ENCODE measurements at places on chromosomes 1 and 21. TPM values are rescaled to one million over a fixed set of nuclear protein-coding genes. Genes with fewer than 3 reads are reported as not detected.

DNA sequence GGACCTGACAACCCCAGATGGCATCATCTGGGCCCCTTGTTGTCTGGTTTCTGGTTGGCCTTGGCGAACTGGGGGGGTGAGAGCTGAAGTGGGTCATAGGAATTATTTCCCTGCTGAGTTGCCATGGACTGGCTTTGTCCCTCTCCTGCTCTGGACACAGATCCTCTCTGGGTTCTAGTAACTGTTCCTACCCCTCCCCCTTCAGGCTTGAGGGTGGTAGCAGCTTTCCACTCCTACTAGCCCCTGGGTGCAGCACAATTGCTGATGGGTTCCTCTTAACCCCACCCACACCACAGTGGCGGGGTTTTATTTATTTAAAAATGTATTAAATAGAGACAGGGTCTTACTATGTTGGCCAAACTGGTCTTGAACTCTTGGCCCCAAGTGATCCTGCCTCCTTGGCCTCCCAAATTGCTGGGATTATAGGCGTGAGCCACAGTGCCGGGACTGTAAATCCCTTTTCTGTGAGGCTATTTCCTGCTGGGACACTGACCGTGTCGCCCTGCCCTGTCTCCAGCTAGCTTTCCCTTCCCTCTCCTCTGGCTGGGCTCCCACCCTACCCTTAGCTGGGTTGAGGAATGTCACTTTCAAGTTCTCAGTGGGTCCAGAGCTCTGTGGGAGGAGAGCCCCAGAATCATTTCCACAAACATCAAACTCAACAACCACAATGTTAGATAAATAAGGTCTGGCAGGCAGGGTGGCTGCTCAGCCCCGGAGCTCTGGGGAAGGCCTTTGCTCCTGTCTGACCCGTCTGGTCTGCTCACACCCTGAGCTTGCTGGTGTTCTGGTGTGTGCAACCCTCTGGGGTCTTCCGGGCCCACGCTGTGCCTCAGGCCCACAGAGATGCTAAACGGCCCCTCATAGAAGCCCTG, 112.7 kb upstream of the WNT4 start:
- no peak overlapping the region for H3K27ac ChIP-seq
- no peaks in the 10 kb centered on the region for H3K4me1 ChIP-seq
- peaks cover 99% of the 10 kb centered on the region for H3K27me3 ChIP-seq
- H3K4me3 ChIP-seq, result no peak overlapping the region

- DNase-seq, result no peak
- no peaks in the 10 kb centered on the region for H3K4me1 ChIP-seq
- H3K4me3 ChIP-seq, result no peak overlapping the region
- no peak overlapping the region for H3K27ac ChIP-seq
- H3K36me3 ChIP-seq, result no peaks in the 10 kb centered on the region
- no peaks in the 10 kb centered on the region for H3K27me3 ChIP-seq
These were observed 57.7 kb upstream of the LRP8 start for GRCh38 chr1:53385276-53386225.

DNA sequence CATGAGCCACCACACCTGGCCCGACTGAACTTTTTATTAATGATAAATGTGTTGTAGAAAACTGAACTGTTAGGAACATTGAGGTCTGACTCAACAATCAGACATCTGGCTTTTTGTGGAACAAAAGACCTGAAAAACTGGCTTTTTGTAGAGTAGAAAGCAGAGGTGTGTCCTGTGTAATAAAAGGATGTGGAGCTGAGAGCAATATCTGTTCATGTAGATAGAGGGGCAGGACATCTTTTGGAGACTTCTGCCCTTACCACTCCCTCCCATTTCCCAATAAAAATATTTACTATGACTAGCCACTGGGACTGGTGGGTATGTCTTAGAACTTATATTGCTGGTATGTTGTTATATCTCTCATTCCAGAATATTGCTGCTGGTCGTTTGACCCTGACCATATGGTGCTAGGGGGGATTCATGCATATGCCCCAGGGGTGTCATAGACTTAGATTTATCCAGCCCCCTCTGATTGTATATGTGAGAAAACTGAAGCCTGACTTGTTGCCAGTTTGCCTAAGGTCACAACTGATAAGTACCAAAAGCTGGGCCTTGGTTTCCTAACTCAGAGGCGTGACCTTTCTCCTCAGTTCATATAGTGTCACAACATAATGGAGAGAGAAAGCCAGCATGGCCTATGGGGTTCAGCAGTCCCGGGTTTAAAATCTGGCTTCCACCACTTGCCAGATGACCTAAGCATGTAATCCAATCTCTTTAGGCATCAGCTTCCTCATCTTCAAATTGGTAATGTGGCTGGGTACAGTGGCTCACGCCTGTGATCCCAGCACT, 33.5 kb upstream of the PIGV start:
- H3K36me3 ChIP-seq, result peaks cover 5% of the 10 kb centered on the region
- H3K27ac ChIP-seq, result no peak overlapping the region
- no peaks in the 10 kb centered on the region for H3K27me3 ChIP-seq
- H3K4me1 ChIP-seq, result no peaks in the 10 kb centered on the region
- no peak for DNase-seq

The CD34 gene
- 0.12 TPM for total RNA-seq

The PRELP gene
- total RNA-seq, result 0.34 TPM
